ENCODE measurements at places on chromosomes 5 and 9. TPM values are rescaled to one million over a fixed set of nuclear protein-coding genes. Genes with fewer than 3 reads are reported as not detected.

The PCDHGB3 gene
- 0.71 TPM for total RNA-seq

The SPINK13 gene
- not detected for total RNA-seq

The FOXD4L4 gene
- total RNA-seq, result 0.16 TPM

The PSAT1 gene
- 166 TPM for total RNA-seq

The C9orf50 gene
- 0.27 TPM for total RNA-seq

The GABBR2 gene
- total RNA-seq, result 0.84 TPM

The KLF9 gene
- total RNA-seq, result 0.19 TPM

The LCN15 gene
- not detected for total RNA-seq

The SPINK6 gene
- total RNA-seq, result not detected

The TMEM215 gene
- total RNA-seq, result 0.57 TPM

The FOXD4L3 gene
- not detected for total RNA-seq

The PLPPR1 gene
- 4.7 TPM for total RNA-seq

The AIF1L gene
- 118 TPM for total RNA-seq

The SLC6A3 gene
- total RNA-seq, result 0.16 TPM

The DBH gene
- total RNA-seq, result 0.59 TPM

The RGP1 gene
- total RNA-seq, result 34.7 TPM

The IFNB1 gene
- total RNA-seq, result not detected

The GARNL3 gene
- total RNA-seq, result 10.5 TPM

The INSL6 gene
- not detected for total RNA-seq

The THG1L gene
- total RNA-seq, result 19.5 TPM

The TMOD1 gene
- 0.77 TPM for total RNA-seq

The IFNK gene
- not detected for total RNA-seq

The CKMT2 gene
- total RNA-seq, result not detected

The PCDHGA10 gene
- total RNA-seq, result 18.4 TPM

The LOX gene
- 1.4 TPM for total RNA-seq

The IGFBPL1 gene
- 63.8 TPM for total RNA-seq

The PCDHA4 gene
- 9.0 TPM for total RNA-seq

The TMEM167A gene
- 98.8 TPM for total RNA-seq

The GABRA1 gene
- not detected for total RNA-seq

The FIBCD1 gene
- 0.23 TPM for total RNA-seq

The RNF183 gene
- not detected for total RNA-seq

The PCDHA9 gene
- total RNA-seq, result 1.4 TPM

The APBA1 gene
- 4.4 TPM for total RNA-seq

The HARS1 gene
- total RNA-seq, result 92.7 TPM

The SLC6A18 gene
- total RNA-seq, result not detected

The GRM6 gene
- total RNA-seq, result not detected

The FAXDC2 gene
- total RNA-seq, result 2.9 TPM

The ATOX1 gene
- total RNA-seq, result 82.4 TPM

The PNPLA7 gene
- total RNA-seq, result 1.8 TPM

The TMEM252 gene
- not detected for total RNA-seq

The DMRTA1 gene
- total RNA-seq, result 2.7 TPM

The MOB3B gene
- 21.8 TPM for total RNA-seq

The UGT3A1 gene
- not detected for total RNA-seq

The NCS1 gene
- 67.8 TPM for total RNA-seq
